Kidney tubule cell (primary cell): ENCODE measurements at places on chromosomes 7 and 10.

DNA sequence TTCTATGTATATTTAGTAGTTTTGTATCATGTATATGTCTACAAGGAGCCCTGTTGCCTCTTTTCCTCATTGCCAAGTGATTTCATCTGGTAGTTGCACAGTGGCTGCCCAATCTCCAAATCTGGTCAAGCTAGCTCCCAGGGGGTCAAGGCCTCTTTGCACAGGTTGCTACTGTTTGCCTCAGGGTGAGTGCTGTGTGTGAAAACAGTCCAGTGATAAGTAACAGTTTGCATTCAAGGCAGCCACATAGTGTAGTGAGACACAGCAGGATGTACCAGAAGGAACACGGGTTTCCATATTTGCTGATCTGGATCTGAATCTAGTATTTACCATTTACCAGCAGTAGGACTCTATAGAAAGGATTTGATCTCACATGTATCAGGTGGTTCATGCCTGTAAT lies 13.3 kb upstream of the EPC1 start:
- DNase-seq: no peak

DNA sequence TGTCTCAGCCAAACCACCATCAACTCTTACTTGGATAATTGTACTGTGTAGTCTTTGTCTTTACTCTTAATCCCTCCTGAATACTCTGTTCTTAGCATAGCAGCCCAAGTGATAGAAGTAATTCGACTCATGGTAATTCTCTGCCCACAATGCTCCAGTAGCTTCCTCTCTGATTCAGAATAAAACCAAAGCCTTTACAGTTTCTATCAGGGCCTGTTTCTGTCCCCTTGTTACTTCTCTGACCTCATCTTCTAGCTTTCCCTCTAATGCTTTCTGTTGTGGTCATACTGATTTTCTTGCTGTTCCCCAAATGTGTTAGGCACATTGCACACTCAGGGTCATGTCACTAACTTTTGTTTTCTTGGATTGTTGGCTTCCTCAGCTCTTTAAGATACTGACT lies 8.0 kb downstream of the ZNF518A start:
- DNase-seq: no peak

DNA sequence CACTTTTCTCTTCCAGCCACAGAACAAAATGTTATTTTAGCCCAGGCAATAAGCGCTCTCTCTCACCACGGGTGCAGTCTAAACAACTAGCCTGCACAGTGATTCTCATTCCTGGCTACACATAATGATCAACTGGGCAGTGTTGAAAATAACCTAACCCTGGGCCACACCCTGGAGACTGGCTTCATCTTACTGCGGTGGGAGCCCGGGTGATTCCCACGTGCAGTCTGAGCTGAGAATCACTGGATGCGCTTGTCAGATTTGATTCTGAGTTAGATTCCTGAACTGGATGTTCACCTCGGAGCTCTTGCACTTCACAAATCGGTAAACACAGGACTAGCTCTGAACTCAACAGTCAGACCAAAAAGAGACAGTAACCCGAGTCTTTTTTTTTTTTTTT lies 14.9 kb downstream of the ZC3HAV1 start:
- peak; percentile 29 for DNase-seq

DNA sequence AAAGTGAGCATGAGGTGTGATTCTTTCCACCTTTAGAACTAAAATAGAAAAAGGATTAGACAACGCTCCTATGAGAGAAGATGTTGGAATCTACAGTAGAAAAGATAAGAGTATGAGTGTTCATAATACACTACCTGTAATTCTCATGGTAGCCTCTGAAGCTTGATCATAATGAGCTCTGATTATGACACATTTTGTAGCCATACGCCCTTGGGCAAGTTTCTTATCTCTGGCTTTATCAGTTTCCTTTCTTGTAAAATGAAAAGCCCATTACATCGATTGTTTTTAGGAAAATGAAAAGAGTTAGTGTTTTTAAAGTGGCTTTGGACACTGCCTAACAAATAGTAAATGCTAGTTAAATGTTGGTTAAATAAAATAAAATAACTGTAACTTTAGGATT lies 22.4 kb upstream of the PRSS58 start:
- DNase-seq: no peak

DNA sequence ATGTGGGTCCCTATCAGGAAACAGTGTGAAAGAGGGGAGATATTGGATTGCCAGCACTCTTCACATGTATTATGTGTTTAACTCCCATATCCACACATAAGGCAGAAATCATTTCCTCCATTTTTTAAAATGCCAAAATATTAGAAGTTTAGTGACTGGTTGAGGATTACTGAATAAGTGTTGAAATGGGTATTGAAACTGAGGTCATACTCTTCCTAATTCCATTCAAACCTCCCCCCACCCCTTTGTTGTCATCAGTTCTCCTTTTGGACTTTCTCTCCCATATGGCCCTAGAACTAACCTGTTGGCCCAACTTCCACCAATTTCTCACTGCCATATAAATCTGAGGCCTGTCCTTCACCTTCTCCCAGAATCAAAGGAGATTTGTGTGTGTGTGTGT lies 81.6 kb downstream of the EVX1 start:
- no peak for DNase-seq

- DNase-seq: peak; percentile 93
Measured at GRCh38 chr7:36746347-36746746, 22.1 kb upstream of the AOAH start.

GRCh38 chr10:113221756-113222168 lies 271.7 kb downstream of the TCF7L2 start:
- peak; percentile 84 for DNase-seq

DNA sequence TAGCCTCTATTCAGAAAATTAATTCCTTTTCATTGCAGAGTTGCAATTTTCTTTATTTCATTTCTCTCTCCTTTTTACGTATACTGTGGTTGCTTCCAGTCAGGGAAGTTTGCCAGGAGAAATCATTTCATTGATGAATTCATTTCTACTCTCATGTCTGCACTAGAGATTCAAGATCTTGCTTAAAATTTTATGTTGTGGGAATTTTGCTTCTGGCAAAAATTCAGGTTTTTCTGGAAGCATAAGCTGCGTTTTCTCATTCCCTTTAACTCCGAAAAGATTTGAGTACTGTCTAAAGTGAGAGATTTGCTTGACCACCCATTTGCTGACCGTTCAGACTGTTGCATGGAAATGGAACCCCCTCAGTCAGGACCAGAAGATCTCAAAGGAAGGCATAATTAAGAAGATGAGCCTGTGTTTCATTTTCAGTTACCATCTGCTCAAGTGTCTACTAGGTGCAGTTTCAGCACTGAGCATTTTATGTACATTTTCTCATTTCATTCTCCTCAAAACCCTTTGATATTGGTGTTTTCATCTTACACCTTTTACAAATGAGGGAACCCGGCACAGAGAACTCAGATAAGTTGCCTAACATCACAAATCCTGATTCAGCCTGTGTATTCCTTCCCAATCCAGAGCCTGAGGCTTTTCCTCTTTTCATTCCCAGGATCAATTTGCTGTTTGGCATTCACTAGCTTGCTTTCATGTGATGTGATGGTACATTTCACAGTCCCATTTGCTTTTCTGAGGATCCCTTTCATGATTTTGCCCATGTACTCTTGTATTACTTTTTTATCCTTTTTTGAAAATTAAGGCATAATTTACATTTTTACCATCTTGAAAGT lies 3.9 kb downstream of the PTPRZ1 start:
- no peak for DNase-seq

GRCh38 chr7:100433592-100434296 lies 2.6 kb downstream of the PPP1R35 start:
- no peak for DNase-seq

DNA sequence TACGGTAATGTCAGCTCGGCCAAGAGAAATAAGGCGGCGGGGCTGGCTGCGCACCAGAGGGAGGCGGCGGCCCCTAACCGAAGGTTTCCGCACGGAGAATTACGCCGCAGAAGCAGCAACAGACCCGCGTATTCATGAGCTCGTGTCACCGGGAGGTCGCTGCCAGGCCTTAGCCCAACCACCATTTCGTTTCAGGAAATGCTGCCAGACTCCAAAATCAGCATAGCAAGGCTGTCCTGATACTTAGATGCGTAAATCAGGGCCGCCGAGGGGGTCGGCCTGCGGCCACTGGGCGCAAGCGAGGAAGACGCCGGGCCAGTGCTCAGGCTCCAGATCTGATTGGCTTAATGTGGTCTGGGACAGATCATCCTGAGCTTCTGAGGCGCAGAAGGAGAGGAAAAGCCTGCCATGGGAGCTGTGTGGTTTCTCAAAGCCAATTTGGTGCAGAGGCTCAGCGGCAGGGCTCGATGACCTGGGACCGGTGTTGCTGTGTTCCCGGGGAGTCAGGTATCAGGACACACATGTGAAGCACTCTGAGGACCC lies 247.9 kb downstream of the BAMBI start:
- no peak for DNase-seq

- DNase-seq: peak; percentile 48
Measured at GRCh38 chr7:44309271-44310091, 15.9 kb downstream of the CAMK2B start.

DNA sequence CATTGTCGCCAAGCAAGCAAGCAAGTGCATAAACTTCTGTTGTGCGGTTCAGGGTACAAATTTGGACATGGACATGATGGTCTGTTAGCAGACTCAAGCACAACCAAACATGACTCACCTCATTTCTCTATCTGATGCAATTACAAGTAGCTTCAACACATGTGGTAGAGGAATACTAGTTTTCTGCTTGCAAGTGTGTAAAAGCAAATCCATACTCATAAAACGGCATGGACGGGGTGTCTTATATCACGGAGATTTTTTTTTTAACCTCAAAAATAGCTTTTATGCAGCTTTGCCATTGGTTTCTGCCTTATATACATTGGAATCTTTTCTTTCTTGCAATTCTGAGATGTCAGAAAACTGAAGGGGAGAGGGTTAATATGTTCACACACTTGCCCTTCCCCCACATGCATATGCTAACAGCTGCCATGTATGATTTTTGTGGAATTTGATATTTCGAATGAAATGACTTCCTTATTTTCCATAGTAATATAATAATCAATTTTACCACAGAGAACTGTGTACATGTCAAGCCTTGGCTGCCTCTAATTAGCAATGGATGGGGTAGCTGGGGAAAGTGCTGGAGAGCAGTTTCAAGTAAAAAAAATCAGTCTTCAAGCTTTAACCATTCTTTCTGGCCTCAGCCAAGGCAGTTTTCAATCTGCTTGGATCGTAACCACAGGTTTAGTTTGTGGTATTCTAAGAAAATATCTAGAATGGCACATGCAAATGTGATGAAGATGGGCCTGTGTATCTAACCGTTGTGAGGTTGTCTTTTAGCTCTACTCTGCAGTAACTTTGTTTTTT lies 106.0 kb upstream of the PDCD4 start:
- DNase-seq: peak; percentile 47

DNA sequence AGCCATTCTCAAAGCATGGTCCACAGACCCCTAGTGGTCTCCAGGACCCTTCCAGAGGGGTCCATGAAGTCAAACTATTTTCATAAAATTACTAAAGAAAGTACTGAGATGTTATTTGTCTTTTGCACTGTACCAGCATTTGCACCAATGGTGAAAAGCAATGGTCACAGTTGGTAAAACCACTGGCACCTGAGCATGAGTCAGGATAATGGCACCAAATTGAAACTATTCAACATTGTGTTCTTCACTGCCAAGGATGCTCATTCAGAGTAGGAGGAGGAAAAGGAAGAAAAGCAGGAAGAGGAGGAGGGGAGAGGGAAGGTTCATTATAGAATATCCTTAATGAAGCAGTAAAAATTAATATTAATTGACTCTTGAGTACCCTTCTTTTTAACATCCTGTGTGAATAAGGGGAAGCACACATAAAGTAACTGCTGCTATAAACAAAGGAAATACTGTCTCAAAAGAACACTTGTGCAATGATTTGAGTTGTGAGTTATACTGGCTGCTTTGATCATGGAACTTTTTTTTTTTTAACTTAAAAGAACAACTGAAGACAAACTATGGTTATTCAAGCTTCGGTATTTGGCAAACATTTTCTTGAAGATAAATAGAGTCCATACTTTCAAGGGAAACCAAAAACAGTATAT lies 60.2 kb downstream of the MPP7 start:
- DNase-seq: peak; percentile 31

- peak; percentile 2 for DNase-seq
Measured at GRCh38 chr10:55410415-55410885, 609.4 kb upstream of the PCDH15 start.

- no peak for DNase-seq
Measured at GRCh38 chr10:127198307-127198706, 1.9 kb upstream of the INSYN2A start.

GRCh38 chr7:691361-692045 lies 35.0 kb upstream of the DNAAF5 start:
- no peak for DNase-seq

DNA sequence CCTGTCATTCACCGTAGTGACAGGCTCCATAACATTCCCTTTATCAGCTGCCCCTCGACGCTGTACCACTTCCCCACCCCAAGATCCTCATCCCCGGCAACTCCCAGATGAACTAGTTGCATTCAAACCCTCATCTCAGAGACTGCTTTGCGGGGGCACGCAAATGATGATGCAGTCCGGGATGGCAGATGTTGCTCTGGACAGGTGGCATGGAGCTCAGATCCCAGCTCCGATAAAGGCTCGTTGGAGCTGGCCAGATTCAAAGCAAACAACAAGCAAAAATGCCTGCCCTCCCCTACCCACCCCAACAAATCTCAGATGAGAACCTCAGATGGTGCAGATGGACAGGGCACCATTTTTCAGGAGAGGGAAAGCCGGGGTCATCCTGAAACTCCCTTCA lies 46.7 kb downstream of the CARD11 start:
- no peak for DNase-seq

DNA sequence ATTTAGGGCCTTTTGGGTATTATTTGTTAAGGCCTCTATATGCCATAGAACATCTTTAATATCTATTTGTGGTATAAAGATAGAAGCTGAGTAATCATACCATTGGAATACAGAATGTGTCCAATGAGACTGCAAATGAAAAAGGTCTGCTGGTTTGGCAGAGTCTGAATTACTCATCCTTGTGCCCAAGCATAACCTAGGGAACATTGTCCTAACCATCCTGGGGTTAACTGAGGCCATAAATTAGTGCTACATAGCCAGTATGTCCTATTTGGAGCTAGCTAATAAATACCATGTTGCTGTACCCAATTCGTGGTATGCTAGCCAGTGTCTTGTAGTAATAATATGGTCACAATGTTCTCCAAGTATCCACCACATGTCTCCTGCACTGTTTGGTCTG lies 117.1 kb downstream of the ANKRD26 start:
- DNase-seq: no peak

DNA sequence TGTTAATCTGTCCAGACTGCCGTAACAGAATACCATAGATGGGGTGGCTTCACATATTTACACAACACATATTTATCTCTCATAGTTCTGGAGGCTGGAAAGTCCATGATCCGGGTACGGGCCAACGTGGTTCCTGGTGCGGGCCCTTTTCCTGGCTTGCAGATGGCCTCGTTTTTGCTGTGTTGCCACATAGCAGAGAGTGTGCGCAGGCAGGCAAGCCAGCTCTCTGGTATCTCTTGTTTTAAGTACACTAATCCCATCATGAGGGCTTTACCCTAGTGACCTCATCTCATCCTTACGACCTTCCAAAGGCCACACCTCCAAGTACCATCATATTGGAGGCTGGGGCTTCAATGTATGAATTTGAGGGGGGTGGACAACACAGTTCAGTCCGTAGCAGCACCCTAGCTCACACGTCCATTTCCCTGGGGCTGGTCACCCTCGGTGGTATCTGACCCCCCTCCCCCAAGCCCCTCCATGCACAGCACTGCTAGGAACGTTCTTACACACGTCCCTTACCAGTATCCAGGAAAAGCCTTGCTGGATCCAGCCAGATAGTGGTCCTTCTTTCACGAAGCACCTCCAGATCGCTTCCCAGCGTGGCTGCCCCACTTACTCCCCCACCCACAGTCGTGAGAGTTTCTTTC lies 21.5 kb downstream of the CUX1 start:
- DNase-seq: no peak
